COR-L47 (cell line): ENCODE measurements at places on chromosomes 7 and 10.

DNA sequence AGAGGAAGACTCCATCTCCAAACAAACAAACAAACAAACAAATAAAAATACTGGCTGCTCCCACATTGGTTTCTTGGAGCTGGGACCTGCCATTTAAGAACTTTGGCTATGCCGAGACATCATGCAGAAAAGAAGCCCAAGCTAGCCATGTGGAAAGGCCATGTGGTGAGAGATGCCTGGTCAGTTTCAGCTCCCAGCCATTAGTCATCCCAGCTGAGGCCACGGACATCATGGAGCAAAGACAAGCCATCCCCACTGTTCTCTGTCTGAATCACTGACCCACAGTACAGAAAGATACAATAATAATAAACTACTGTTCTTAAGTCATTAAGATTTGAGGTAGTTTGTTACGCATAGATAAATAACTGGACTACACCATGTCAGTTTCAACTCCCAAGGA, 70.0 kb upstream of the PCBD1 start:
- no peak for DNase-seq

DNA sequence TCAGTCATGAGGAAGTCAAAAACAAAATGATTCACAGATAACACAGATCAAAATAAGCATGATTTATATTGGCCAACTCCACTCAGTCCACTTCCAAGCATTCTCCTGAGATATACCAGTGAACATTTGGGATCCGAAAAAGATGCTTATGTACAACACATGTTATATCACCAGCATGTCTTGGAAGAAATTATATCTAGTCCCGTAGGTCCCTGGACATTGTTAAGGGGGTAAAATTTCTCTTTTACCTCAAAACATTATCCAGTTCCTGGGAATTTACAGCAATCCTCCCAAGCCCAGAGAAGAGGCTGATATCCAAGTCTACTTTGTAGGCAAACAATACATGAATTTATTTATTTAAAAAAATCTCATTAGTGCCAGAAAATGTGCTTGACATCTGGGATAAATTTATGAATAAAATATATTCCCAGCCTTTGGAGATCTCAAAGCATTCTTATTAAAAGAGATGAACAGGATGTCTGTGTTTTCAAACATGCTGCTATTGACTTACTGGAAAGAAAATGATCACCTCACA, 582.2 kb upstream of the ZWINT start:
- no peak for DNase-seq

DNA sequence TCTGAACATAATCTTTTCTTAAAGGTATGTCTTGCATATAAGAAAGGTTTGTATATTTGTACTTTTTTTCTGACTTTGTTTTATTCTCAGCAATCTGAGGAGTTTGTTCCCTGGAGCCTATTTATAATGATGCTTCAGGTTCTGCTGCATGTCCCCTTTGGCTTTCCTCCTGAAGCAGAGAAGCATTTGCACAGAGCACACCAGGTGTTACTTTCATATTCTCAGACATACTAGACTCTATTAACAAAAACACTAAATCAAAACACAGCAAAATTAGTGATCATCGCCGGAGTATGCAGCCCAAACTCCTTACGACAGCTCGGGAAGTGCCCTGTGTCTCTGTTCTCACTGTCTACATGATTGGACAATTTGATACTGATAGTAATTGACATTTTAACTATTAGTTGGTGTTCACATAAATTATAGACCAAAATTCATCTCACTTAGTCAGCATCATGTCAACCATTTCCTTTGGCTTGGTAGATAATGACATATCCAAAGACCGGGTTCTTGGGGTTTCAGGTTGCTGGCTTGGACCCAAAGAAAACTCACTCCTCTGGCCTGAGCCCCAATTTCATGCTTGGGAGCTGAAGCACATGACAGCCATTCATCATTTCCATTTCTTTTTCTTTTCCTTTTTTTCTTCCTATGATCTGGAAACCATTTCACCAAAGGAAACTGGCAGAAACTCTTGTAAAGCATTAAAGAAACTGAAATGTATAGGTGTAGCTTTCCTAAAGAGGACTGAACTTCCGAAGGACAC, 400.1 kb upstream of the NRP1 start:
- no peak for DNase-seq

- DNase-seq, result no peak
These were observed 159.5 kb upstream of the KLF14 start for GRCh38 chr7:130893441-130893894.

GRCh38 chr10:119132521-119133345, 28.8 kb downstream of the DENND10 start:
- DNase-seq, result no peak

GRCh38 chr7:149409895-149410294, 51.0 kb downstream of the ZNF777 start:
- no peak for DNase-seq

GRCh38 chr7:28096713-28097112, 83.9 kb downstream of the JAZF1 start:
- peak; percentile 20 for DNase-seq

DNA sequence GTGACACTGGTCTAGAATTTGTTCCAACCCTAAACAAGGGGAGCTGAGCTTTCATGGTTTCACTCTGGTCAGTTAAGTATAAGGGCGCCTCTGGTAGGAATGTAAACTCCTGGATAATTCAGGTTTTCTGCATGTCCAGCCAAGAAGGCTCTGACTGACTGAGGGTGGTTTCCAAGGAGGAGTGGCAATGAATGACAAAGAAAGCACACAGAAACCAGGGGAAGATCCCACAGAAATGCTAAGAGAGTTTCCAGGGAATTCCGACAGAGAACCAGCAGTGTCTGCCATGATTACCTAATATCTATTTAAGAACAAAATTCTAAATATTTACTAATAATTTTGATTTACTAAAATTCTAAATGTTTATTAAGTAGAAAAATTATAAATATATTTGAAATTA, 27.3 kb upstream of the NRG3 start:
- no peak for DNase-seq

DNA sequence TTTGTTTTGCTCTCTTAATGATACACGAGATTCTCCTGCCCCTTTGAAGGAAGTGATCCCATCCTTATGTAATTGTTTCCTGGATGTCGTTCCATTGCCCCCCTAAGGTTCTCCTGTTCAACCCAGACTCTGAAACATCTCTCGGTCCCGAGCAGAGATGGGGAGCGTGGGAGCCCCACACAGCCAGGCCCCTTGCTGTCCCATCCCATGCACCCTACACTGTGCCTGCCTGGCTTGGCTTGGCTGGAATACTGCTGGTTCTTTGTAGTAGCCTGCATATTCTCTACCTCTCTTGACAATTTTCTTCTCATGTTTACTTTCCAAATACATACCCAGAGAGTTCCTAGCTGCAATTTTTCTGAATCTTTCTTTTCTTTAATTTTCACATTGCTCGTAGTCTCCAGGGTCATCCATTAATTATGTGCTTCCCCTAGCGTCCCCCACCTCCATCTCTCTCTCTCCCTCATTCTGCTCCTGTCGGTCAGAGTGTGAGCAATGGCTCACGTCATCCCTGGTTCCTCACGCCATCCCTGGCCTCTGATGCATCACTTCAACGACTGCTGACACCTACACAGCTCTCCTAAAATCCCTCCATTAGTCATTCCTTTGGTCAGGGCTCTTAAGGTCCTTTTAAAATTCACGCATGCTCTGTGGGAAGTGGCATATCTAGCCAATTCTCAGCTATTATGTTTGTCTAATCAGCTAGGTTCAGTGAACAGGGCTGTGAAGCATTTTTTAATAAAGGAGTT, 32.5 kb upstream of the GPR158 start:
- no peak for DNase-seq

DNA sequence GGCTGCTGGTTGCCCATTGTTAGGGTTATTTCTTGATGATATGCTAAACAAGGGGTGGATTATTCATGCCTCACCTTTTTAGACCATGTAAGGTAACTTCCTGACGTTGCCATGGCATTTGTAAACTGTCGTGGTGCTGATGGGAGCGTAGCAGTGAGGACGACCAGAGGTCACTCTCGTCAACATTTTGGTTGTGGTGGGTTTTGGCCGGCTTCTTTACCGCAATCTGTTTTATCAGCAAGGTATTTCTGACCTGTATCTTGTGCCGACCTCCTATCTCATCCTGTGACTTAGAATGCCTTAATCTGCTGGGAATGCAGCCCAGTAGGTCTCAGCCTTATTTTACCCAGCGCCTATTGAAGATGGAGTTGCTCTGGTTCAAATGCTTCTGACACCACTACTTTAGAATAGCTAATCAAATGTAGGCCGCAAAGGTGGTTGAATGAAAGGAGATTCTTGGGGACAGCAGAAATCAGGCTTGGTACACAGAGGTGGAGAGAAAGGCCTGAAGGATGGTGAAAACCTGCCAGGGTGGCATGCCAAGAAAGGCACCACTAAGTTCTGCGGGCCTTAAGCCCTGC, 17.9 kb upstream of the SMO start:
- DNase-seq, result no peak

DNA sequence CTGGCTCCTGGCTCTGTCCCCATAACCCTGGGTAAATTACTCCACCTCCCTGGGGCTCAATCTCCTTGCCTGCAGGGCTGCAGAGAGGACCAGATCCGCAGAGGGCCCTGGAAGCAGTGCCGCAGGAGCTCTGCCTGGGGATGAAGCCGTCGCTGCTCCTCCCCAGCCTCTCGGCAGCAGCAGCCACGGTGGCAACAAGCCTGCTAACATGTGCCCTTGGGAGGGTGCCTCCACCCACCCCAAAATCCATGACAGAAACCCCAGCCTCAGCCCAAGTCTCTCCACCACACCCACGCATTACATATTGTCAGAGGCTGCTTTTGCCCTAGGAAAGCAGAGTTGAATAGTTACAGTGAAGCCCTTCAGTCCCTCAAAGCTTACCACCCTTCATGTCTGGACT, 486.4 kb upstream of the FOXK1 start:
- no peak for DNase-seq

- DNase-seq, result no peak
These were observed 419.2 kb upstream of the NFE2L3 start for GRCh38 chr7:25732766-25733217.
